A549 treated with CpdA at 1 μM for 4 hours (cell line): ENCODE measurements at places on chromosomes 4 and X. TPM values are rescaled to one million over a fixed set of nuclear protein-coding genes. Genes with fewer than 3 reads are reported as not detected.

Gene ZBTB49
- 2.1 to 2.9 TPM (median 2.7 TPM) in 5 replicates for total RNA-seq

Gene CLIC2
- 0.12 to 0.19 TPM (median 0.14 TPM) in 4 of 5 replicates, not detected in the other for total RNA-seq

Gene TEX13C
- 0.02 TPM in 1 of 5 replicates, not detected in the others for total RNA-seq

Gene PGAM4
- total RNA-seq = 0.26 to 0.50 TPM (median 0.38 TPM) in 4 of 5 replicates, not detected in the other

Gene FAM133A
- 0.63 to 0.86 TPM (median 0.85 TPM) in 5 replicates for total RNA-seq

Gene MAGEC2
- not detected in 5 replicates for total RNA-seq

Gene ZNF674
- total RNA-seq = 2.1 to 3.1 TPM (median 2.7 TPM) in 5 replicates

Gene TREX2
- 0.78 to 2.2 TPM (median 1.6 TPM) in 5 replicates for total RNA-seq

Gene FRAS1
- total RNA-seq = 1.9 to 3.1 TPM (median 2.9 TPM) in 5 replicates

Gene GPR82
- not detected in 5 replicates for total RNA-seq

Gene COX7B2
- not detected in 5 replicates for total RNA-seq

Gene KLHL13
- 0.25 to 0.39 TPM (median 0.34 TPM) in 5 replicates for total RNA-seq

Gene MND1
- 12.3 to 16.2 TPM (median 13.8 TPM) in 5 replicates for total RNA-seq

Gene MSMO1
- total RNA-seq = 17.7 to 20.7 TPM (median 18.6 TPM) in 5 replicates

Gene ABCG2
- total RNA-seq = 20.6 to 24.1 TPM (median 21.2 TPM) in 5 replicates

Gene GAB3
- total RNA-seq = 0.27 to 0.45 TPM (median 0.41 TPM) in 5 replicates

Gene FAT4
- total RNA-seq = 1.1 to 2.7 TPM (median 1.1 TPM) in 5 replicates

Gene ZNF157
- 0.05 TPM in 1 of 5 replicates, not detected in the others for total RNA-seq

Gene PAGE4
- not detected in 5 replicates for total RNA-seq

Gene ARMCX2
- 0.07 TPM in 1 of 5 replicates, not detected in the others for total RNA-seq

Gene GPR50
- total RNA-seq = 0.11 to 0.22 TPM (median 0.18 TPM) in 4 of 5 replicates, not detected in the other

Gene SFRP2
- not detected in 5 replicates for total RNA-seq

Gene LEF1
- total RNA-seq = 0.07 TPM in 1 of 5 replicates, not detected in the others

Gene PLP1
- not detected in 5 replicates for total RNA-seq
